HS-27A (cell line): ENCODE measurements at places on chromosomes 2 and 18.

DNA sequence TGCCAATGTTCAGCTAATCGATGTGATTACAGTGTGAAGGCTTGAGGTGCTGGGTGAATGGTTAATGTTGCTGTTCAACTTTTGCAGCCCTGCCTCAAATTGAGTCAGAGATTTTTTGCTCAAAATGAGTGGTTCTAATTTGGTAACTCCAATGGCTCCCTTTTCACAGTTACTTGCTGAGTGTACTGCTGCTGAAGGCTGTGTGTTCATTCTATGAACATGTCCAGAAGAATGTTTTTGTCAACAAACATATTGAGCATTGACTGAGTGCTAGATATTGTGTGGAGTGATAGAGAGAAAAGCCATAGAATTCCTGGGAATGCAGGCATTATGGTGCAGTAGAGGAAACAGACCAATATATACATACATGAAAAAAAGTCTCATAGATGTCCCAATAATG, 39.0 kb upstream of the TCF4 start:
- DNase-seq = no peak

DNA sequence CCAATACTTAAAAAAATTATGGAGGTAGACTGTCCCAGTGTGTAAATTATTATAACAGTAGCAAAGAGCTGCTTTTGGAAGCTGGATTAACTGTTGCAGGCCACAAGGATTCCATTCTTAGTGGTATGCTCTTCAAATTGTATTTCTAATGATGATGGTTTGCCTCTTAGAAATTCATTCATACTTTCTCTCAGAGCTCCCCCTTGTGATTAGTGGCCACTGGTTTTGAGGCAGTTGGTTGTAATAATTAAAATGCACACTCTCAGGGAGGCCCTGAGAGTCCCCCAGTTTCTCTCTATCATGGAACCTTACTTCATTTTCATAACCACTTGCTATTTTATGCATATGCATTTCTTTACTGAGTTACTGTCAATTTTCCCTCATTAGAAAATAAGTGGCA, 122.5 kb downstream of the PLA2R1 start:
- no peak for DNase-seq

DNA sequence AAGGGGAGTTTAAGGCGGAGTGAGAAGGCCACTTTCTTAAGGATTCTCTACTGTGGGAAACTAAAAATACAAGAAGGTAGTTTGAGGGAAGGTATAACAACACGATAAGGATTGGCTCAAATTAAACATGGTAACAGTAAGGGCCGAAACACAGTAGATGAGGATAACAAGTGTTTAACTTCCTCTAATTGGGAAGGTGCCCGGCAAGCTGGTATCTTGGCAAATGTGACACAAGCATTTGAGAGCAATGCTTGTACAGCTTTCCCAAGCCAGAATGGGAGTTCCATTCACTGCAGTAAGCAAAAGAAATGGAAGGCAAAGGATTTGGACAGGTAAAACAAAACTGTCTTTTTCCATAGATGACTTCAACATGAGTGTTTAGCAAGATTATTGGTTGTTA, 19.8 kb downstream of the USP40 start:
- DNase-seq = no peak

DNA sequence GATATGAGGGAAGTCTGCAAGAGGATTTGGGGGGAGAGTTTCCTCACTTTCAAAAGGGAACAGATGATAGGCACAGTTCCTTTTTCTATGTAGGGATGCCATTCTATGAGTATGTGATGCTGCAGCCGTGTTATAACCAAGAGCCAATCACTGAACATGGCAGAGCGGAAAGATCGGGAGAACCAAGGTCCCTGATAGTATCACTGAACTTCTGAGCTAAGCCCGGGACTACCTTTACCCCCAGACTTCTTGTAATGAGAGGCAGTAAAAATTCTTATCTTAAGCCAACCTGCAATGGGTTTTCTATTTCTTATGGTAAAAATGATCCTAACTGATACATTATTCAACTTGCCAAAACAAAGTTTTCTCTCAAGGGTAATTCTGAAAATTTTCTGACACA, 21.6 kb upstream of the SLC1A4 start:
- no peak for DNase-seq

GRCh38 chr2:43269706-43270105, 43.3 kb upstream of the ZFP36L2 start:
- no peak for DNase-seq

DNA sequence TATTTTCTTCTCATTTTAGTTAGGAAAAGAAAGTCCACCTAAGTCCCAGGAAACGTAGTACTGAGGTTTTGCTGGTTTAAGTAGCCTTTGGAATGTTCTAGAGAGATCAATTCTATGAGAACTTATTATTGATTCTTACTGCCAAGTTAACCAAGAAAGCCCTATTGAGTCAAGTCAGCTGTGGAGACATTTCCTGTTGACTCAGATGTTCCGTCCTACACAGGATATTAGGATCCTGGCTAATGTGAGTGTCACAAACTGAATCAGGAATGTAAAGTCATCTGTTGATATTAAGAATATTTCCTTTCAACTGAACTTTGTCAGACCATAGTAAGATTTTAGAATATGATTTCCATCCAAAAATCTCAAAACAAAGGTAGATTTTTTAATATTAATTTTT, 654.3 kb downstream of the LRRTM4 start:
- DNase-seq = no peak

- no peak for DNase-seq
Observed at GRCh38 chr2:59044736-59045135, 803.6 kb upstream of the FANCL start.
